Cardiac fibroblast (primary cell): ENCODE measurements at places on chromosomes 4 and X.

DNA sequence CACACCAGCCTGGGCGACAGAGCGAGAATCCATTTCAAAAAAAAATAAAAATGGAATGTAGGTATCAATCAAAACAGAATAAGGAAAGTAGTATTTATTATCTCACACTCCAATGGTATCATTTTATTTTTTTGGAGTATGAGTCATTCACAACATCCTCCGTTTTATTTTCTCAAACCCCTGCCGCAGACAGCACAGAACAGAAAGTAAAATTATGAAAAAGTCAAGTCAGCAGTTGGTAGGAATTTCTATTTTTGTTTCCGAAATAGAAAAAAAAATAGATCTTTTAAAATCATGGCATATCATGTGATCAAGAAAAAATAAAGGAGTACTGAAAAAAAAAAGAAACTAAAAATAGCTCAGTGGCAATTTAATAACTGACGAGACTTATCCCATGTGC is 490.7 kb upstream of the TENM3 start:
- peak; percentile 22 for DNase-seq

GRCh38 chrX:1836683-1837082 is 221.8 kb downstream of the ASMT start:
- no peak for DNase-seq

GRCh38 chrX:108914791-108915190 is 178.4 kb upstream of the IRS4 start:
- no peak for DNase-seq

DNA sequence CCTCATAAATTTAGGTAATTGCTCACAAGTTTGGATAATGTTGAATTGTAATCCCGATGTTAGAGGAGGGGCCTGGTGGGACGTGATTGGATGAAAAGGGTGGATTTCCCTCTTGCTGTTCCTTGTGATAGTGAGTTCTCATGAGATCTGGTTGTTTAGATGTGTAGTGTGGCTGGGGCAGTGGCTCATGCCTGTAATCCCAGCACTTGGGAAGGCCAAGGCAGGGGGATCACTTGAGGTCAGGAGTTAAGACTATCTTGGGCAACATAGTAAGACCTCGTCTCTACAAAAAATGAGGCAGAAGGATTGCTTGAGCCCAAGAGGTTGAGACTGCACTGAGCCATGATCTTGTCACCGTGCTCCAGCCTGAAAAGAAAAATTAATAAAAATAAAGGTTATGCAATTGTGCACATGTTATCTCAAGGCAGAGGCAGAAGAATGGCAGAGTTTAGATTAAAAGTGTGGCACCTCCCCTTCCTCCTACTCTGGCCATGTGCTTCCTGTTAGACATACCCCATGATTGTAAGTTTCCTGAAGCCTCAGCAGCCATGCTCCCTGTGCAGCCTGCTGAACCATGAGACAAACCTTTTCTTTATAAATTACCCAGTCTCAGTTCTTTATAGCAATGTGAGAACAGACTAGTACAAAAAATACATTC is 36.5 kb downstream of the ERVMER34-1 start:
- peak; percentile 31 for DNase-seq

GRCh38 chrX:124232523-124233201 is 99.8 kb upstream of the TEX13D start:
- no peak for DNase-seq

DNA sequence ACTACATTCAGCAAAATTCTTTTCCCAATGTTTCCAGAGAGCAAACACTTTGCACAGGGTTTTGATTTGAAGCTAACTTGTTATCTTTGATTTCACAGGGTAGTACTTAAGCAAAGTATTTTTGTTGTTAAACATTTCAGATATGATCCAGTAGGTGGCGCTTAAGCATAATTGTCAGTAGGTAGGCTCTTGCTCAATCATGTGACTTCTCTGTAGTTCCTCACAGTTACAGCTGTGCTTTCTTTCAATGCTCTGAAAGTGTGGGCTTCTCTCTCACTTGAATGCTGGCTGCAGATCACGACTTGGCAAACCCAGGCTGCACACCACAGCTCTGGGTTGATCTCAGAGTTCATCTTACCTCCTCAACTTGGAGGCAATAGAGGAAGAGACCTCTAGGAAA is 1016.5 kb downstream of the SH3BGRL start:
- no peak for DNase-seq

DNA sequence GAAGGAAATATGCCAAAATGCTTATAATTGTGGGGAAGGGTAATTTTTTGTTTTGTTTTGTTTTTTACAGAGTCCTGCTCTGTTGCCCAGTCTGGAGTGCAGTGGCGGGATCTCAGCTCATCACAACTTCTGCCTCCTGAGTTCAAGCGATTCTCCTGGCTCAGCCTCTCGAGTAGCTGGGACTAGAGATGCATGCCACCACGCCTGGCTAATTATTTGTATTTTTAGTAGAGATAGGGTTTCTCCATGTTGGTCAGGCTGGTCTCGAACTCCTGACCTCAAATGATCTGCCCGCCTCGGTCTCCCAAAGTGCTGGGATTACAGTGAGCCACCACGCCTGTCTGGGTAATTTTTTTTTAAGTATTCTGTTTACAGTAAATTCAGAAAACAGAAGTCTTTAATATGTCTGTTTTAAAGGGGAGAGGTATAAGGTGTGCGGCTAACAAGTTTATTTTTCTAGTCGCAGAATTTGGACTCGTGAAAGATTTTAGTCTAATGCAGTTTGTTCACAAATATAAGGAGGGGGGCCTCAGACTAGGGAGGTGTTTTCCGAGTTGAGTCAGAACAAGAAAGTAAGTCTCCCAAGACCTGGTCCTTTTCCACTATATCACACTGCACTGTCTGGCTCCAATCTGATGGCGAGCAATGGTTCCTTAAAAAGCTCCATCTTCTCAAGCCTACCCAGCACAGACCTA is 1.5 kb downstream of the ACSL1 start:
- DNase-seq: no peak

- DNase-seq: peak; percentile 38
Measured at GRCh38 chrX:13533726-13534125, 35.7 kb upstream of the EGFL6 start.

DNA sequence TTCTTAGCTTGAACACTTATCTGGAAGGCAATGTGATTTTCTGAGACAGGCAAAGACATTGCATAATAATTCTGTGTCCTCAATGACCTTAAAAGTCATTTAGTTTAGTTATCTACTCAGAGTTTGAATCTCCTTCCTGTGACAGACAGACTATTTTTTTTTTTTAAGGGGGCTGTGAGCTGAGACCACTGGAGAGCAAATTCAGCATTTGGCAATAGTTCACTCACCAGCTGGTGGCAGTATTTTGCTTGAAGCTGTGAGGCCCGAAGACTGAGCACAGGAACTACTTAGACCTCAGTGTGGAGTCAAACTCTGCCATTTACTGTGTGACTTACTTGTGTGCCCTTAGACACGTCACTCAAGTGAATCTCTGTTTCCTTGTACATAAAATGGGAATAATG is 22.9 kb upstream of the CPE start:
- DNase-seq: peak; percentile 59

DNA sequence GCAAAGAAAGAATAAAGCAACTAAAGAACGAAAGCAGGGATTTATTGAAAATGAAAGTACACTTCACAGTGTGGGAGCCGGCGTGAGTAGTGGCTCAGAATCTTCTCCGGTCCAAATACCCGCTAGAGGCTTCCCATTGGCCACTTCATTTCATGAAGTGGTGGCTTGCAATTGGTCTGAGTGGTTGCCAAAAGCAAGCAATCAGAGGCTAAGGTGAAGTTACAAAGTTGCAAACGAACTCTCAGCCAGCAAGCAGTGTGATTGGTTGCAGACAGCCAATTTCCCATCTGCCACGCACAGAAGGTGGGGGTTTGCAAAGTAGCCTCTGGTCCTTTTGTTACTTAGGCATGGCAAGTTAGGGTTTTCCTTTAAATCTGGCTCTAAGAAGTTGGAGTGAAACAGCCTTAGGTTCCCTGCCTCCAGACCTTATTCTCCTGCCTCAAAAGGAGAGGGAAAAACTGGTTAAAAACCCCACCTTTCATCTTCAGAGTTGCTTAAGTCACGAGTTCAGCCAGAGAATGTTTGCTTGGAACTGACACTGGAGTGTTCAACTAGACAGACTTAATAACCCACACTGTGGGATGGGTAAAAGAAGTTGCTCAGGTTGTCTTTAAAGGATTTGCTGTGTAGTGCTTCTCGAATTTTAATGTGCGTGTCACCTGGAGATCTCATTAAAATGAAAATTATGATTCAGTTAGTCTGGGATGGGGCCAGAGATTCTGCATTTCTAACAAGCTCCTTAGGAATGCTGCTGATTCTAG is 6.9 kb upstream of the CLOCK start:
- DNase-seq: peak; percentile 72

DNA sequence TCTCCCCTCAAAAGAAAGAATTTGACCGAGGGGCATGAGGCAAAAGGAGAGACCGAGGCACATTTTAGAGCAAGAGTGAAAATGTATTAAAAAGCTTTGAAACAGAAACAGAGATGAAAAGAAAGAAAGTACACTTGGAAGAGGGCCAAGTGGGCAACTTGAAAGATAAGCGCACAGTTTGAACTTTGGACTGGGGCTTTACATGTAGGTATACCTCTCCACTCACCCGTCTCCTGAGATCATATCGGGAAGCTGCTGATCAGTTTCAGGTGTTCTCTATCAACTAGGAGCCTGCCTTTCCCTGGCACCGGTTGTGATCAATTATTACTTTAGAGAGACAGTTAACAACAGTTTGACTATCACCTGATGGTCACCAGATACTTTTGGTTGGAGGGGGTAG is 2666.5 kb downstream of the ARAP2 start:
- no peak for DNase-seq

DNA sequence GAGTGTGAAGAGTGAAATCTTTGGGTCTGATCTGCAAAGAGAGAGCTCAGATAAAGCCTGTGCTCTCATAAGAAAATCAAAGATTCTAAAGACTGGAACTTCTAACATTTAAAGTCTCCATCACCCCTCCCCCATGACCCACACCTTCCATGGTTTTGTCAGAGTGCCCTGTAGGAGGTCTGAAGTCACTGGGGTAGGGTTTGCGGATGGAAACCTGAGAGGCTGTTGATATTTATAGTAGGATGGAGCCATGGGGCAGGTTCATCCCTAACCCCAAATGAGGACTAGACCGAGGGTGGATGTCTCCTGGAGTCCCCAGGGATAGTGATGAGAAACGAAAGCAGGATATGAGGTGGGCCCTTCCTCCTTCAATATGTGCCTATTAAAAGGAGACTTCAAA is 28.4 kb upstream of the NLGN4X start:
- no peak for DNase-seq

DNA sequence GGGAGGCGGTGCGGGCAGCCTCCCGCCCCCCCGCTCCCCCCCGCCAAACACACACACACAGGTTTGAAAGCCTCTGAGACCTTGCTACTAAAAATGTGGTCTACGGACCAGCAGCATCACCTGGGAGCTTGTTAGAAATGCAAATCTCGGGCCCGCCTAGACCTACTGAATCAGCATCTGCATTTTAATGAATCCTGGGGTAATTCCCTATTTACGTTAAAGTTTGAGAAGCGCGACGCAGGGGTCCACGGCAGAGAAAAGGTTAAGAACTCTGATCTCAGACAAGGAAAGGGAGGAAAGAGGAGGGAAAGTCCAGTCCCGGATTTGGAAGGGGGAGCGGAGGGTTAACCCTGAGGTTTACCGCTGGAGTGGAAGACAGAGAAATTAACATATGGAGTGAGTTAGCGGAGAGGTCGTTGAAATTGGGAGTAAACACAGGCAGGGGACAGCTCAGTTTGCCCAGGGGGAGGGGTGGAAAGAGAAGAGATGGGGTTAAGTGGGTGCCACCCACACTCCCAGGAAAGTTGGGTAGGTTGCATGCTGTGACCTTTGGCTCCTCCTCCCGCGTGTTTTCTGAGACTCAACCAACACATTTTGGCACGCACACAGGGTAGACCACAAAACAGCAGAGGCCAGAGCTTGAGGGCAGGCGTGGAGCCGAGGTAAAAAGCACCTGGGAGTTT is 483.6 kb downstream of the BCOR start:
- no peak for DNase-seq

- no peak for DNase-seq
Measured at GRCh38 chr4:22501715-22502095, 14.2 kb downstream of the ADGRA3 start.

GRCh38 chr4:38071801-38072431 is 111.7 kb downstream of the PTTG2 start:
- peak; percentile 54 for DNase-seq

- DNase-seq: peak; percentile 56
Measured at GRCh38 chrX:102765217-102765616, 44.7 kb downstream of the GPRASP3 start.

- DNase-seq: no peak
Measured at GRCh38 chrX:3026074-3026815, 15.0 kb upstream of the ARSF start.

DNA sequence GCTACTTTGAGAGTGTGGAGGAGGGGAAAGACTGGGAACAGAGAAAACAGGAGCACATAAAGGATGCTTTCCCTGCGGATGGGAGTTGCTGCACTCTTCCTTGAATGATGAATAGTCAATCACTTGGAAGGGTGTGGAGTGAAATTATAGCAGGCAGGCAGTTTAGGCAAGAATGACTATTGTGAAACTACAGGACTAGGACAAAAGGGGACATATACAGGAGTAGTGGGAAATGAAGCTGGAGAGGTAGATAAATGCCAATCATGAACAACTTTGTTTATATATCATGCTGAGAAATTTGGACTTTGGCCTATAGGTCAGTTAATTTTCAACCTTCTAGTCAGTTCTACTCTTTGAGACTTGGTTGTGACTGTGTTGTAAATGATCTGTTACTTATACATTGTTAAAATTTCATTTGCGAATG is 76.9 kb downstream of the PAQR3 start:
- DNase-seq: no peak

GRCh38 chrX:68440442-68440841 is 7.1 kb upstream of the OPHN1 start:
- DNase-seq: no peak

- no peak for DNase-seq
Measured at GRCh38 chrX:137999552-137999951, 433.6 kb downstream of the ZIC3 start.

DNA sequence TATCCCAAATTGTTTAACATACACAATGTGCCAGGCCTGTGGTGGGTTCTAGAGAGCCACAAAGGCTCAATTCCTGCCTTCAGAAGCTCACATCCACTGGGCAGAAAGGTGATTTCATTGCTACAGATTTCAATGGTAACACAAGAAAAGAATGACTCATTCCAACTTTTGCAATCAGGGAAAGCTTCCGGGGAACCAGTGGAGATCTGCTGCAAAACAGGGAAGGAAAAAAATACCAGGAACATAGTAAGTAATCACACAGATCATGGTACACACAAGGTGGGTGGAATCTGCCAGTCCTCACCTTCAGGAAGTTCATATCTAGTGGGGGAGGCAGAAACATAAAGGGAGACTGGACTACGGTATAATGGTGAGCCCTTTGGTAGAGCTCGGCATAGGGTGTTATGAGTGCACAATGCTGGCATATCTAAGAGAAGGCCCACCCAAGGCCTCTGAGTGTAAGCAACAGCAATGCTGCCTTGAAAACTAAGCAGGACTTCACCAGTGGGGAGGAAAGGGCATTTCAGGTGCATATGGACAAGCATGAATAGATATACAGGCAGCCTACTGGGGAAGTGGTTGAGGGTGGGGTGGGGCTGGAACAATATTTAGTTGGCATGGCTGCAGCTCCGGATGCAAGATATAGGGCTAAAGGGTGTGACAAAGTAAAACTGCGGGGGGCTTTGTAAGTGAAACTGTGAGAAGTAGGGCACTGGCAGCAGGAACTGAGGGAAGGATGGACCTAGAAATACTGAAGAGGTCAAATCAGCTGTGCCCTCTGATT is 24.2 kb downstream of the GPRIN3 start:
- no peak for DNase-seq
